Astrocyte (in vitro differentiated cells and primary cell): ENCODE measurements at places on chromosomes 3 and 15. TPM values are rescaled to one million over a fixed set of nuclear protein-coding genes. Genes with fewer than 3 reads are reported as not detected.
A peak's percentile ranks its signal among the peaks of the same experiment; 100 is the strongest.

- no peak for DNase-seq
These were observed 32.1 kb upstream of the PCSK6 start for GRCh38 chr15:101521591-101521990.

DNA sequence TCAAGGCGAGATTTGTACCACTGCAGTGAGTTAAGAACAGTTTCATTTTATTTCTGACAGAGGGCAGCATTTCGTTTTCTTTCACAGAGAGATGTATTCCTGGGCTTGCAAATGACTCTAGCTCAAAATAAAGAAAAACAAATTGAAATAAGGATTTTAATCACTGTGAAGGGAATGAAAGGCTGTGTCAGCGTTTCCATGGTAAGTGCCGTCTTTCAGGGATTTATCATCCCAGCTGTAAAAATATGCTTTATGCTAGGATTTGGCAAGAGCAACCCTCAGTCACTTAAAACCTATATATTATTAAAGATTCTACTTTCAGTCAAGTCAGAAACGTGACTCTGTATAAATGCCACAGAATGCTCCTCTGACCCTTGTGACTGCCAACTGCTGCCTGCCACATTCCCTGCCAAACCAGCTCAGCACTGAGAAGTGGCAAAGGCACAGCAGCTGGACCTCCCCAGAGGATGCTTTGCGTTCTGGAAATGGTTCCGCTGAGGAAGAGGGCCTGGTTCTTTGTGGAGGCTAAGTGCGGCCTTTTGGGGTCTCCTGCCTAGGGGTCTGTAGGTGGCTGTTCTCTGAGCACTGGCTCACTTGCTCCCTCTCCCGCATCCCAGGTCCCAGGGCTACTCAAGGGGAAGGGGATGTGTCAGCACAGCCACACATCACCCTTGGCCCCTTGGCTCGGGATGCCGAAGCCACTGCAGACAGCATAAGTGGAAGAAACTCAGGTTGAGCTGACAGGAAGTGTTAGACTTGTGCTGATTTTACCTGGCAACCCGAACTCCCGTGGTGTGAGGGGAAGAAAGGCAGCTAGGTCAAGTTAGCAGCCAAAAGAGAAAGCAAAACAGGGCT is 56.6 kb upstream of the POMGNT2 start:
- no peak for DNase-seq

- DNase-seq = no peak
These were observed 7.1 kb downstream of the FSTL1 start for GRCh38 chr3:120443626-120444123.

DNA sequence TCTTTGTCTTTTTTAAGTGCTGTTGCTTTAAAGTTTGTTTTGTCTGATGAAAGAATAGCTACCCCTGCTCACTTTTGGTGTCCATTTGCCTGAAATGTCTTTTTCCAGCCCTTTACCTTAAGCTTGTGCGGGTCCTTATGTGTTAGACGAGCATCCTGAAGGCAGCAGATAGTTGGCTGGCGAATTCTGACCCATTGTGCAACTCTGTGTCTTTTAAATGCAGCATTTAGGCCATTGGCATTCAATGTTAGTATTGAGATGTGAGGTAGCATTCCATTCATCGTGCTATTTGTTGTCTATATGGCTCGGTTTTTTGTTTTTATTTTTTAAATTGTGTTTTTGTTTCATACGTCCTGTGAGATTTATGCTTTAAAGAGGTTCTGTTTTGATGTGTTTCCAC is 55.0 kb downstream of the ZDHHC19 start:
- no peak for DNase-seq

DNA sequence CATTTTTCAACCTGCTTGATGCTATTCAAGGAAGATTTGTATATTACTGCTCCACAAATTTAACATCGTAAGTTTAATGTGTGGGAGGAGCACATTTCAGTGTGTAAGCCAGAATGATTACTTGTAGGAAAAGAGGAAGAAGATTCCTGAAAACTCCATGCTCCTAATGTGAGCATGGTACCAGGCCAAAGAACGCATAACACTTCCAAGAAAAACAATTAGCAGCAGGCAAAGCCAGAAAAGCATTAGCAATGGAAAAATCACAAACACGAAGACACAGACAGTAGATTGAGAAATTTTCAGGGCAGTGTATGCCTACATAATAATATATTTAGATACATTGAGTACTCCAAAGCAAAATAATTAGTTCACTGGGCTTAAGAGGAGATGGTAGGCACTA is 96.6 kb upstream of the CBLB start:
- DNase-seq = peak; percentile 85

DNA sequence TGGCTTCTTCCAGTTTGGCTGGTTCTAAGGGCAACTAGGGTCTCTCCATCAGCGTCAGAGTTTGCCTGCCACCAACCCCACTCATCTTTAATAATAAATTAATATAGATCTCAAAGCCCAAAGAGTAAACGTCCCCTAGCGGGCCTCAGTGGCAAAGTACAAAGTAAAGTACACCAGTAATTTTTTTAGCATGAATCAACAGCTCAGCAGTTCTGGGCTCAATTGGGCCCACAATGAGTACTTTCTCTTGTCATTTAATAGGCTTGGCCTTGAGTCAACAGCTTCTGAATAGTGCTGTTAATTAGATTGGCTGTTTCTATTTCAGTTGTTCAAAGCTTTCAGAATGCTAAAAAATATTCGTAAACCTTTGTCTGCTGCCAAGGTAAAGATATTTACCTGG is 89.0 kb upstream of the PFN2 start:
- peak; percentile 48 for DNase-seq

- DNase-seq = peak; percentile 96
These were observed 4.7 kb downstream of the TMCC1 start for GRCh38 chr3:129888771-129889170.

DNA sequence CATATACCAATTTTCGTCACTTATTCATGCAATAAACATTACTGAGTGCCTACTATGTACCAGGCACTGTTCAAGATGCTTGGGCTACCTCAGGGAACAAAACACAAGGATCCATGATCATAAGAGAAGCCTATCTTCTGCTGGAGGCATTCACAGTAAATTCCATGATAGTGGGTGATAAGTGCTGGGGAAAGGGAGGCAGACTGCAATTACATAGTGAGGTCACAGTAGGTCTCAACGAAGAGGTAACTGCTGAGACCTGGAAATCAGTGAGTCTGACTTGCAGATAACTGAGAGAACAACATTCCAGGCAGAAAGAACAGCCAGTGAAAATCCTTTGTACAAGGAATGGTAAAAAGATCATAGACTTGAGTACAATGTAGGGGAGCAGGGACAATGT is 33.6 kb downstream of the RAF1 start:
- no peak for DNase-seq

GRCh38 chr15:101496198-101496986 is 6.9 kb upstream of the PCSK6 start:
- no peak for DNase-seq

ATP10A gene
- 21.1 and 36.6 TPM in 2 replicates for total RNA-seq
